ENCODE measurements at places on chromosomes 3 and 15. TPM values are rescaled to one million over a fixed set of nuclear protein-coding genes. Genes with fewer than 3 reads are reported as not detected.
A peak's percentile ranks its signal among the peaks of the same experiment; 100 is the strongest.

DNA sequence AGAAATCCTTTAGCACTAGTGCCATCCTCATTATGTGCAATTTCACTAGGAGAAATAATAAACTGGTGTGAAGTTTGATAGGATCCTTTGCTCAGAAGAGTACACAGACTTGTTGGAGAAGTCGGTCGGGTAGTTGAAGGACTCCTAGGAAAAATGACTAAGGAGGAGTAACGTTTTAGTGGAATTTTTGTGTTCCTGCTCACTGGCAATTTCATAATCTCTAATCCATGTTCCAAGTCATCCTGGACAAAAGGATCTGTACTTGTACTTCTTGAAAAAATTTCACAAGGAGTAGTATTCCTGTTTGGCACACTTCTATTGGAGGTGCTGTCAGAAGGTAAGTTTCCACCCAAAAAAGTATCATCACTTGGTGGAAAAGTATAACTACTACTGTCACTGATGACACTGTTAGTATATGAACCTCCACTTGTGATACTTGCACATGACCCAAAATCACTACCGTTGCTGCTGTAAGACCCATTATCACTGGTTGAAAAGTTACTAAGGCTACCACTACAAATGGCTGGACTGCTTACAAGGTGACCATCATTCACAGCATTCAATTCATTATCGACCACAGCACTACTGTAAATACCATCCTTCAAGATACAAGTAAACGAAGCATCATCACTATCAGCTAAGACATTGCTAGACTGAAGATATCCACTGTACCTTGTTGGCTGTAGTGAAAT is 77.4 kb downstream of the NEDD4 start:
- no peak for DNase-seq

ACKR2 gene
- 2.5 TPM for total RNA-seq

DNA sequence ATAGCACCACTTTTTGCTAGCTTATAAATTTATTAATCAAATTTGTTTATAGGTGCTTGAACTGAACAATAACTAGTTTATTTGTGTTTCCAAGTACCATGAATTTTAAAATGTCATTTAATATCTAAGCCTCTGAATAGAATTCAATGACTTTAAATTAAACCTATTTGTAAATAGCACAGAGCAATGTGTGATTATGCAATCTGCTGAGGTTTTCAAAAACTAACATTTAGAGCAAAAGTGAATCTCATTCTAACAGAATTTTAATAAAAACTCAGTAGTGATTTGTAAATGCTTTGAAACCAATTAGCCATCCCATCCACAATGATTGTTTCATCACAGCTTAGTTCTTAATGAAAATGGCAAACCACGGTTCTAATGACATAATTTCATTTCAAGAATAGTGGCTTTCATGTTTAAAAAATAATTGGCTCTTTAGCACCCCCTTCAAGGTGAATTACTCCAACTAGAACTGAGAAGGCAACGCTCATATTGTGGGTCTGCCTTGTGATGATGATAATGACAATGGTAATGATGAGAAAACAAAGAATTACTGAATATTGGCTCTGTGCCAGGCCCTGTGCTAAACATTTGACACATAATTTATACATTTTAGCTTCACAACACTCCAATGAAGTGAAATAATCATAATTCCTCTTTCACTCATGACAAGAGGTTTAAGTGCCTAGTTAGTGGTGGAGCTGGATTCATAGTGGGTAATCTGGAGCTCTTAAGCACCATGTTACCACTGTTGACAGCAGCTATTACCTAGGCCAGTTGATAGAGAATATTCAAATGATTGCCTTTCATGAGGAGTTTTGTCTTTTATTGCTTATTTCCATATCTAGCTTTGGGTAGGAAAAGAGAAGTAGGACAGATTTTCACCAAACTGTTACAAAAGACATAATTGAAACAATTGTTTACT is 145.7 kb downstream of the RBMS3 start:
- DNase-seq = no peak

GRCh38 chr3:143806038-143806437 is 42.2 kb downstream of the SLC9A9 start:
- DNase-seq = no peak

- DNase-seq = no peak
These were observed 83.1 kb downstream of the PDE8A start for GRCh38 chr15:85064710-85065109.

DNA sequence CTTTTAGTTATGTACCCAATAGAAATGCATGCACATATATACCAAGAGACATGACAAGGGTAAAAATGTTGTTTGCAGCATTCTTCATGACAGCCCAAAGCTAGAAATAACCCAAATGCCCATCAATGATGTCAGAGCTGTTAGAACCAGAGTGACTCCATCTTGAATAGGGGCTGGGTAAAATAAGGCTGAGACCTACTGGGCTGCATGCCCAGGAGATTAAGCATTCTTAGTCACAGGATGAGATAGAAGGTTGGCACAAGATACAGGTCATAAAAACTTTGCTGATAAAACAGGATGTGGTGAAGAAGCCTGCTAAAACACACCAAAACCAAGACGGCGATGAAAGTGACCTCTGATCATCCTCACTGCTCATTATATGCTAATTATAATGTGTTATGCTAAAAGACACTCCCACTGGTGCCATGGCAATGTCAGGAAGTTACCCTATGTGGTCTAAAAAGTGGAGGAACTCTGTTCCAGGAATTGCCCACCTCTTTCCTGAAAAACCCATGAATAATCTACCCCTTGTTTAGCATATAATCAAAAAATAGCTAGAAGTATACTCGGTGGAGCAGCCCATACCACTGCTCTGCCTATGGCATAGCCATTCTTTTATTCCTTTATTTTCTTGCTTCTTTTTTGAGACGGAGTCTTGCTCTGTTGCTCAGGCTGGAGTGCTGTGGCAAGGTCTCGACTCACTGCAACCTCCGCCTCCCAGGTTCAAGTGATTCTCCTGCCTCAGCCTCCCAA is 32.9 kb downstream of the ZBTB11 start:
- no peak for DNase-seq

GOLGA8R gene
- total RNA-seq = 2.6 TPM

DNA sequence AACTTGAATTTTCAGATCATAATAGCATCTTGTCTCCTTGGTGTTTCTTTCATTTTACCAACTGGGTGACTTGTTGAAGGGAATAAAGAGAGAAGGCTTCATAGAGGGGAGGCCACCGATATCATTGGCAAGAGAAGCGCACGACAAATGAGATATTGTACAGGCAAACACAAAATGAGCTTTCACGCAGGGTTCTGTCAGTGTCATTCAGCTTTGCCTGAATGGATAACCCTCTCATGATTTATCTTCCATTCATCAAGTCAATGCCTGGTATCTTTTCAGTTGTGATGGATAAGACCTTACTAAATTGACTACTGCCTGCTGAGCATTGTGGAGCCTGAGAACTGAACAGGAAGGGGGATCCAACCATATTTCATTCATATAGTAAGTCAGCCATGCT is 188.6 kb upstream of the EPHA3 start:
- no peak for DNase-seq

NR2F2 gene
- total RNA-seq = 53.4 TPM

DNA sequence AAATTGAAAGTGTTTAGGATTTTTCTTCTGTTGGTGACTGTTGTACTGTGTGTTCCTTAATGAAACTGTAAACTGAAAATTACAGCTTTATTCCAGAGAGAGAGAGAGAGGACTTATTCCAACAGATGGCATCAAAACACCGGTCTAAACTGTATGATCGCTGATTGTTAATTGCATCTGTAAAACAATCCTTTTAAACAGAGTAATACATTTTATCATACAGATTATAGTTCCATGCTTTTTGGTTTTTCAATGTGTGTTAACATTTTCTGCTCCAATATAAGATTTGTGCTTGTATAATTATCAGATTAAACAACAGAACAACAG is 289.7 kb upstream of the DNAJC19 start:
- DNase-seq = no peak

DNA sequence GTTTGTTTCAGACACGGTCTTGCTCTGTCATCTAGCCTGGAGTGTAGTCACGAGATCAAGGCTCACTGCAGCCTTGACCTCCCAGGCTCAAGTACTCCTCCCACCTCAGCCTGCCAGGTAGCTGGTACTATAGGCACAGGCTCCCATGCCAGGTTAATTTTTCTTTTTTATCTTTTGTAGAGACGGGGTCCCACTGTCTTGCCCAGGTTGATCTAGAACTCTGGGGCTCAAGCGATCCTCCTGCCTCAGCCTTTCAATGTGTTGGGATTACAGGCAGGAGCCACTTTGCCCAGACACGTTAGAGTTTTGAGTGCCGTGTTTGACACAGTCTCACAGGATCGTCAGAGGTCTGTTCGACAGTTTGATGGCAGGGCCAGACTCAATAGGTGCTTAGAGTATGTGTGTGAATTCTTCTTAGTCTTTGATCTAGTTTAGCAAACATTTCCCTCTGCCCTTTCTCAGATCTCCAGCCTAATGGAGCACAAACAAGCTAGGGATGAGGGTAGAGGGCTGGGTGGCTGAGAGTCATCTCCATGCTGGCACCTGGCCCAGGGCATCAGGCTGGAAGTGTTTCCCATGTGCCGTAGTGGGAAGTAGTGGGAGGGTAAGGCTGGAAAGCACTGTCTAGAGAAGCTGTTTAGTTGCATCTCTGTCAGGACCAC is 66.1 kb upstream of the DLG1 start:
- DNase-seq = no peak

DNA sequence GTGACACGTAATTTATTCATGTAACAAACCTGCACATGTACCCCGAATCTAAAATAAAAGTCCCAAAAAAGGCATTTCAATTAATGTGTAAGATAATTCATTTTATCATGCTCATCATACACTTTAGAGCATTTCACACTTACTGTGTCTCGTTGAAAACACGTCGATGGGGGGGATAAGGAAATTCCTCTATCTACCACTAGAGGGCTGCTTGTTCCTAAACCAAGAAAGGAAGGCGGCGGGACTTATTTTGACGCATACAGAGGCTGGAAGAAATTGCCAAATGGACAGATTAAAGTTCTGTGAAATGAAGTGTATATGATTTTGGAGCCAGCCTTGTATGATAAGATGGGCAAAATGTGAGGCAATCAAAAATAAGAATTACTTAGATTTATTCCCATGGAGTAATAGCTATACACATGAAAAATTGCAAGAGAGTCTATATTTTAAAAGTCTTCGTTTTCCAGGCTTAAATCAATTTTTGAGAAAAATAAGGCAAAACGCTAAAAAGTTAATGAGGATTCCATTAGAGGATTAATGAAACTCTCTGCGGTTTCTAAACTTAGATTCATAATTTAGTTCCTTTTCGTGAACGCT is 346.8 kb downstream of the CNTN3 start:
- DNase-seq = no peak

GRCh38 chr3:122458992-122459391 is 43.1 kb upstream of the WDR5B start:
- peak; percentile 34 for DNase-seq

- DNase-seq = no peak
These were observed 2.0 kb downstream of the TM4SF18 start for GRCh38 chr3:149331396-149331795.

GRCh38 chr3:101725194-101725889 is 928 bp downstream of the CEP97 start:
- no peak for DNase-seq

- peak; percentile 68 for DNase-seq
These were observed 140.8 kb downstream of the SMAD6 start for GRCh38 chr15:66842710-66843441.

DNA sequence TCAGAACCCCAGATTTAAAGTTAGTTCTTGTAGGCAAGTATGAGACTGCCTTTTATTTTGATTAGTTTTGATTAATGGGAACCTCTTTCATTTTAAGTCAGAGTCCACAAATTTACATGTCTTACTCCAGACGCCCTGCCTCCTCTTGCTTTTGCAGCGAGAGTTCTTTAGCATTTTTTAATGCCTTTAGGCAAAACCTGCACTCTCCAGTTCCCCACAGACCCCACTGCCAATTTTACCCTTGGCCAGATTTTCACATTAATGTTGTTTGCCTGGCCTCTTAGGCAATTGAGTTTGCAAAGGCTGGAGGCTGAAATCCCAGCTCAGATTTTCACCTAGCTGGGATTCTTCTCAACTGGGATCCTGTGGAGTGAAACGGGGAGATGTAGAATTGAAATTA is 85.8 kb downstream of the GAP43 start:
- no peak for DNase-seq

- DNase-seq = peak; percentile 75
These were observed 8.8 kb downstream of the C3orf22 start for GRCh38 chr3:126549861-126550487.

GRCh38 chr15:57184502-57184901 is 191.8 kb upstream of the CGNL1 start:
- no peak for DNase-seq

PDZRN3 gene
- total RNA-seq = 33.5 TPM

DNA sequence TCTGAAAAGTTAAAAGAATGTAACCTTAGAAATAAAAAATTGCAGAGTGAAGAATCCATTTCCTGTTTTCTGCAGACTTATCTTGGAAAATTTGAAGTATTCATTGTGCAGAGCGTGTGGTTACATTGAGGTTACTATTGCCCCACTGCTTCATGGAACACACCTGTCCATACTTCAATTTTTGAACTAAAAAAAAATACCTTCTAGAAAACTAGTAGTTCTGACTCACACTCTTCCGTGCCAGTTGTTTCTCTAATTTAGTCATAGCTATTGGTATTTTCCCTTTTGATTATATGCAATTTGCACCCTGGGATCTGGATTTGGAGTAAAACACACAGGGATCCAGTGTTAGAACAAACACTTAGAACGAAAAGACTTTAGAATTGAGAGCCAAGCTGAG is 111.8 kb upstream of the LYSMD4 start:
- DNase-seq = no peak

GOLGA6A gene
- not detected for total RNA-seq

DNA sequence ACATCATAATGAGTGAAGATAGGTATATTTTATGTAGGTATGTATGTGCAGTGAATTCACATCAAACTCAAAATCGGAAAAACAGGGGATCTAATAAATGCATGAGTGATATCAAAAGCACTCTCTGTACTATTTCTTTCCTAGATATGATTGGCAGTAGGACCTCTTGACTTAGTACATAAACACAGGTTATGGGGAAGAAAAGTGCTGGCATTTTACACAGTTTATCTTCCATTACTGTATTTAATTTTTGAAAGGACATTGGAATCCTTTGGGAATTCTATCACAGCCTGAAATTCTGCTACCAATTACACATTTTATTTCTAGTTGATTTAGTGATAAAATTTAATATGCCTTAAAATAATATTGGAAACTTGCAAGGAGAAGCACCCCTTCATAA is 470.5 kb upstream of the ONECUT1 start:
- DNase-seq = no peak

IQCF6 gene
- not detected for total RNA-seq

- no peak for DNase-seq
These were observed 158.3 kb upstream of the CGNL1 start for GRCh38 chr15:57217778-57218598.

P3H2 gene
- 50.7 TPM for total RNA-seq

PPIP5K1 gene
- total RNA-seq = 35.7 TPM

GRCh38 chr3:160986069-160986468 is 119.1 kb downstream of the B3GALNT1 start:
- peak; percentile 36 for DNase-seq

- DNase-seq = no peak
These were observed 11.9 kb upstream of the ARHGEF3 start for GRCh38 chr3:56813653-56813960.

All from left lung (tissue), 14 donors.